ENCODE measurements at places on chromosomes 1 and 21. TPM values are rescaled to one million over a fixed set of nuclear protein-coding genes. Genes with fewer than 3 reads are reported as not detected.

- DNase-seq = no peak
- no peaks in the 10 kb centered on the region for H3K27me3 ChIP-seq
- 0 out of 2 replicates have a peak, but pooled peaks cover 3% of the 10 kb centered on the region for H3K4me1 ChIP-seq
- no peak overlapping the region for H3K27ac ChIP-seq
- no peak overlapping the region for H3K4me3 ChIP-seq
Measured at GRCh38 chr1:22406722-22407495, 44.7 kb upstream of the ZBTB40 start.

DNA sequence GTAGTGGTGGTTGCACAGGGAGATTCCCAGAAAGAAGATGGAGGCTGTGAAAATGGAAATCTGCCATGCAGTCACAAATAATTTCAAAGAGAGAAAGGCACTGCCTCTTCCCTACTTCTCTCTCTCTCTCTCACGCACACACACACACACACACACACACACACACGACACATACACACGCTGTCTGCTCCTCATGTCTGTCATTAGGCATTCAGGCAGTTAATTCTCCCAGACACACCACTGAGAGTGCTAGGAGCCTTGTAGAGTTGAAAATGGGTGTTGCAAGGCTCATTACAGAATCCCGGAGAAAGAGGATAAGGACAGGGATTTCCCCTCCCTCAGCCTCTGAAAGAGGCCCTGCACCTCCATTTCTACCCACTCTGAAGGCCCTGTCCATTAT, 47.8 kb upstream of the LRRN2 start:
- H3K27me3 ChIP-seq = no peaks in the 10 kb centered on the region
- H3K4me3 ChIP-seq = no peak overlapping the region
- no peak for DNase-seq
- H3K4me1 ChIP-seq = peaks cover 15% of the 10 kb centered on the region
- no peak overlapping the region for H3K27ac ChIP-seq

KCNA2 gene
- total RNA-seq = 1.5 TPM

CGN gene
- total RNA-seq = 46.1 TPM

GRCh38 chr1:25184001-25184762, 48.1 kb downstream of the SYF2 start:
- H3K27me3 ChIP-seq = no peaks in the 10 kb centered on the region
- H3K36me3 ChIP-seq = no peaks in the 10 kb centered on the region
- no peaks in the 10 kb centered on the region for H3K4me1 ChIP-seq
- DNase-seq = no peak
- no peak overlapping the region for H3K27ac ChIP-seq
- no peak overlapping the region for H3K4me3 ChIP-seq

All from GM23338 (cell line).